Posterior cingulate gyrus (tissue), 11 donors: ENCODE measurements at places on chromosomes 1 and 21.

DNA sequence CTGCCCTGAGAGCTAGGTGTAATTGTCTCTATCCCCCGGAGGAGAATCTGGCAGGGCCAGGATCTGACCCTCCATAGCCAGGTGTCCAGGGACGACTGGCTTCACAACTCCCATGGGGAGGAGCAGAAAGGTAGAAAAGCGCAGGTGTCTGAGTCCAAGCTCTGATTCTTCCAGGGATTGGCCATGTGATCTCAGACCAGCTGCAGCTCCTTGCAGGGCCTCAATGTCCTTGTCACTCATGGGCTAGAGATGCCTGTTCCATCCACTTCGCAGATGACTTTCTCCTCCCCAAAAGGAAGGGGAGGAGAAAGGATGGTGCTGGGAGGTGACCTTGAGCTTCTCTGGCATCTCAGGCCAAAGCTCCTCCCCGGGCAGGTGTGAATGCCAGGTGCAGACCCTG is 22.7 kb downstream of the HSPG2 start:
- no peak for DNase-seq

GRCh38 chr1:103783944-103784377 is 34.3 kb downstream of the AMY1C start:
- DNase-seq, result no peak

DNA sequence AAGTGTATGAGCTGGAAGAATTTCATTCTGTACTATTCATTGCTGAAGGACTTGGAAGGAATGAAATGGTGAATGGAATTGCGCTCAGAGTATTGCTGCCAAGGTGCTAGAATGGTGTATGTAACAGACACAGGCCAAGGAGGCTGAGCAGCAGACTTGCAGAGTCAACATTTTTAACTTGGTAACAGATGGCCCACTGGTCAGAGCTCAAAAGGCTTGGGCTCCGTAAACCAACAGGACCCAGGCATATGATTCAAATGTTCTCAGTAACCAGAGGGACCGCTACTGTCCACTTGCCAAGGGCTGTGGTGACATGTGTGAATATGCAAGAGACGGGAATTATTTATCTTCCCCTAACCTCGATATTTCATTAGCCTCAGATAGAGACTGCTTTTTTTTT is 28.8 kb upstream of the PTGFRN start:
- no peak for DNase-seq

GRCh38 chr1:210364479-210364878 is 35.8 kb downstream of the HHAT start:
- peak; percentile 34 for DNase-seq

DNA sequence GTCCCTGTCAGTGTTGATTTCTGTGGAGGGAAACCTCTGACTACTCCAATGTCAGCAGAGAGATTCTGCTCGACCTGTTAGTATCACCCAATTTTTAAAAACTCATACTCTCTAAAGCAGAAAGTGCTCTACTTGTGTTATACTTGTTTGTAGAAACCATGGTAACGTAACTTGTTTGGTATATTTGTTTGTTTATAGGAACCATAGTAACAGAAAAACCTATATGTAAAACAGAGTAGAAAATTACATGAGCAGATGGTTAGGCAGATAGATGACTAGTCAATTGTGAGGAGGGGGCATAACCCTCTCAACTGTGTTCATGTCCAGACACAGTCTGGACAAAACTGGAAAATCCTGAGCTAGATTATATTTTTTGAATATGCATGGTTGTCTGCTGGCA is 6.7 kb downstream of the TRIM45 start:
- no peak for DNase-seq

GRCh38 chr1:89965193-89965768 is 29.6 kb upstream of the ZNF326 start:
- no peak for DNase-seq
